Thymus (tissue), 14 donors: ENCODE measurements at places on chromosomes 1 and 21. TPM values are rescaled to one million over a fixed set of nuclear protein-coding genes. Genes with fewer than 3 reads are reported as not detected.

GRCh38 chr1:177424744-177425143 lies 254.0 kb downstream of the BRINP2 start:
- no peaks in the 10 kb centered on the region for H3K4me1 ChIP-seq
- no peaks in the 10 kb centered on the region for H3K27me3 ChIP-seq
- H3K27ac ChIP-seq: no peak overlapping the region
- no peak overlapping the region for H3K4me3 ChIP-seq
- no peak for DNase-seq
- H3K36me3 ChIP-seq: no peaks in the 10 kb centered on the region

DNA sequence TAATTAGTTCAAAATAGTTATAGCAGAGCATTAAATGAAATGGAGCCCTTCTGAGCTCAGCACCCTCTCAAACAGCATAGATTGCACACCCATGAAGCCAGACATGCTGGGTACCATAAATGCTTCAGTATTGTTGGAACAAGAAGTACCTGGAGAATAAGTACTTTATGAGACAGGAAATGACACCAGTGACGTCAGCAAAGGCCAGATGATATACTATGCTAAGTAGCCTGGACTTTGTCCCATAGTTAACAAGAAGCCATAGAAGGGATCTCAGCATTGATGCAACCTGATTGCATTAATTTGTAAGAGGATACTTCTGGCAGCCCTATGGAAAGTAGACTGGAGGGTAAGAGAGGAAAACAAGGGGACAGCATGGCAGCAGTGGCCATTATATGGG lies 16.3 kb upstream of the GADD45A start:
- H3K4me3 ChIP-seq: no peak overlapping the region
- DNase-seq: no peak
- no peaks in the 10 kb centered on the region for H3K4me1 ChIP-seq
- H3K27me3 ChIP-seq: no peaks in the 10 kb centered on the region

GRCh38 chr1:105684714-105685113 lies 1371.8 kb upstream of the PRMT6 start:
- DNase-seq: no peak
- H3K36me3 ChIP-seq: no peaks in the 10 kb centered on the region
- H3K27ac ChIP-seq: no peak overlapping the region
- H3K4me1 ChIP-seq: no peaks in the 10 kb centered on the region

GRCh38 chr1:200866521-200866920 lies 6.3 kb upstream of the GPR25 start:
- H3K27ac ChIP-seq: no peak overlapping the region
- H3K36me3 ChIP-seq: no peaks in the 10 kb centered on the region
- peaks cover 24% of the 10 kb centered on the region for H3K27me3 ChIP-seq
- no peaks in the 10 kb centered on the region for H3K4me1 ChIP-seq
- DNase-seq: no peak

- H3K36me3 ChIP-seq: no peaks in the 10 kb centered on the region
- H3K4me1 ChIP-seq: no peaks in the 10 kb centered on the region
- no peaks in the 10 kb centered on the region for H3K27me3 ChIP-seq
- DNase-seq: no peak
Observed at GRCh38 chr1:86339014-86339812, 56.9 kb downstream of the ODF2L start.

DNA sequence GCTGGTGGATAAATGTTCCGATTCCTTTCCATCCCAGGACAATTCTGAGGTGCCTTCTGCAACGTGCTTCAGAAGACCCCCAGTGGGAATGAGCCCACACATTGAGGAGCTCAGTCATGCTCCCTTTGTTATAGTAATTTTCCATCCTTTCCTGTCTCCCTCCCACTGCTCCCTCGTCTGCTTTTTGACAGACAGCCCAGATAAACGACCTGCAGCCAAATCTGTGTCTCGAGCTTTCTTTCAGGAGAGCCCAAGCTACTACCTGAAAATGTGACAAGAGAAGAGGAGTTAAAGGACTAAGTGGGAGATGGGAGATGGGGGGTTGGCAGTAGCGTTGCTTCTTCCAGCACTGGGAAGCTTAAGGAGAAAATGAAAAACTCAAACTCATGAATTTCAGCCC lies 65.9 kb upstream of the LRRN2 start:
- no peaks in the 10 kb centered on the region for H3K36me3 ChIP-seq
- H3K4me3 ChIP-seq: no peak overlapping the region
- no peak overlapping the region for H3K27ac ChIP-seq
- DNase-seq: no peak
- H3K27me3 ChIP-seq: peaks cover 8% of the 10 kb centered on the region

DNA sequence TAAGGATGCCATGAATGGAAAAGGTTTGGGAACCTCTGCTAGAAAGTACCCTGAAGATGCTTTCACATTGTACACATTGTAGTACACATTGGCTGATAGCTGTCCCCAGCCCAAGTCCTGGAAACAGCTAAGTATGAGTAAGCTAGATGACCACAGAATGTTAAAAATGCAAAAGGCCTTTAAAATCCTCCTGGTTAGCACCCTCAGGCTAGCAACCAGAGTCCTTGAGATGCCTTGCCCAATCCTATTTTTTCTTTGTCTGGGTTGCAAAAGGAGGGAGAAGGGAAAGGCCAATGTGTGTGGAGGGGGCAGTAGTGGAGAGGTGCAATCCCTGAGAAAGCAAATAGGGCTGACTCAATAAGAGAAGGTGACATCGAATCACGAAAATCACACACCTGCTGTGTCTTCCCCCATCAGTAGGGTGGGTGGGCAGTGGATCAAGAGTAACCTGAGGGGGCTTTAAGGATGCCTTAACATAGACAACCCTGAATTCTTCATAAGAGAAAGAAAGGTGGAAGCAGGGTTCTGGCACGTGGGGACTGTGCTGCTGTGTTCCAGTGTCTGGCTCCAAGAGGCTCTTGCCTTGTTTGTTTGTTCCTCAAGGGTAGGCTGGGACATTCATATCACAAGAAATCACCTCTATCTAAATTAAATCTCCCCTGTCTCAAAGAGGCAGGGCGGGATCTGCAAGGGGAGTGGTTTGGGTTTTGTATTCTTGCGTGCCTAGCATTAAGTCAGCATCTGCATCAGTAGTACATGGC lies 266.2 kb upstream of the PLXNA2 start:
- no peaks in the 10 kb centered on the region for H3K27me3 ChIP-seq
- H3K27ac ChIP-seq: no peak overlapping the region
- H3K36me3 ChIP-seq: no peaks in the 10 kb centered on the region
- H3K4me1 ChIP-seq: no peaks in the 10 kb centered on the region

RSRP1 gene
- total RNA-seq: 126 TPM

DNA sequence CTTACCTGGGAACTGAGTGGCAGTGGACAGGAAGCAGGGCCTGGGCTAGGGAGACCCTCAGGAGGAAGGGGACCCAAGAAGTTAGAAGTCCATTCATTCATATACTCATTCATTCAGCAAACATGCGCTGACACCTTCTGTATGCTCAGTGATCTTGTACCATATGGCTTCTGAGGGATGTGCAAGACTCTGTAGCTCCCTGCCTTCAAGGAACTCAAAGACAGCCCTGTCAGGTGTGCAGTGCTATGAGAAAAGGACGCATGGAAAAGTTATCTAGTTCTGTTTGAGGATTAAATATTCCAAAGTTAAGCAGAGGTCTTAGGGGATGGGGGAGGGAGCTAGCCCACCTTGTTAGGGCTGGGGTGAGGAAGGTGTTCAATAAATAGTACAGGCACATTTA lies 12.5 kb downstream of the DMAP1 start:
- H3K4me3 ChIP-seq: no peak overlapping the region
- H3K4me1 ChIP-seq: peaks cover 4% of the 10 kb centered on the region
- H3K36me3 ChIP-seq: peaks cover 17% of the 10 kb centered on the region
- no peak for DNase-seq
- no peaks in the 10 kb centered on the region for H3K27me3 ChIP-seq

MMEL1 gene
- 0.33 TPM for total RNA-seq

RBM11 gene
- 0.90 TPM for total RNA-seq

DNA sequence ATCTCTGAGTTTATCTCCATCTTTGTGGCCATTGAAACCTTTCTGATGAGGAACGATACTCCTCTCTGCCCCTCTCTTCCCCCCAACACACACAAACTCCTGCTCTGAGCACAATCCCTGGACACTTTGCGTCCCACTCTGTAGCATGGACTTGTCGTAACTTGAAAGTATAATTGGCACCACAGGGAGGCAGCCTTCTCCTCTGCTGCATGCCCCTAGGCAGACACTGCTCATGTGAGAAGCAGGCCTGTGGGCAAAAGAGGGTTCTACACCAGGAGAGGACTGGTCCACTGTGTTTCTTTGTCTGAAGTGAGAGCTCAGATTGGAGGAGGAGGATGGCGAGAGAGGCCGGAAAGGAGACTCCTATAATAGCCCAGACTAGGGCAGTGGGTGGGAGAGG lies 3.8 kb upstream of the PARS2 start:
- peaks cover 10% of the 10 kb centered on the region for H3K4me1 ChIP-seq
- no peak overlapping the region for H3K27ac ChIP-seq
- H3K4me3 ChIP-seq: no peak overlapping the region
- no peak for DNase-seq
- H3K36me3 ChIP-seq: no peaks in the 10 kb centered on the region
- H3K27me3 ChIP-seq: no peaks in the 10 kb centered on the region

DNA sequence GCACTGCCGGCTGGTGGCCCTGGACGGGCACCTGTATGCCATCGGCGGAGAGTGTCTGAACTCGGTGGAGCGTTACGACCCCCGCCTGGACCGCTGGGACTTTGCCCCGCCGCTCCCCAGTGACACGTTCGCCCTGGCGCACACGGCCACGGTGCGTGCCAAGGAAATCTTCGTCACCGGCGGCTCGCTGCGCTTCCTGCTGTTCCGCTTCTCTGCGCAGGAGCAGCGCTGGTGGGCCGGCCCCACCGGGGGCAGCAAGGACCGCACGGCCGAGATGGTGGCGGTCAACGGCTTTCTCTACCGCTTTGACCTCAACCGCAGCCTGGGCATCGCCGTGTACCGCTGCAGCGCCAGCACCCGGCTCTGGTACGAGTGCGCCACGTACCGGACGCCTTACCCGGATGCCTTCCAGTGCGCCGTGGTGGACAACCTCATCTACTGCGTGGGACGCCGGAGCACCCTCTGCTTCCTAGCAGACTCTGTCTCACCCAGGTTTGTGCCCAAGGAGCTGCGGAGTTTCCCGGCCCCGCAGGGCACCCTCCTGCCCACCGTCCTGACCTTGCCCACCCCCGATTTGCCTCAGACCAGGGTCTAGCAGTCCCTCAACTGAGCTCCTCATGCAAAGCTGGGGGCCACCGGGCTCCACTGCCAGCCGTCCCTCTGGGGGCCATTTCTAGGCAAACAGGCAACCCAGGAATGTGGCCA lies 2.1 kb downstream of the KLHDC7A start:
- H3K4me1 ChIP-seq: no peaks in the 10 kb centered on the region
- H3K36me3 ChIP-seq: no peaks in the 10 kb centered on the region
- DNase-seq: no peak
- no peak overlapping the region for H3K4me3 ChIP-seq
- H3K27ac ChIP-seq: no peak overlapping the region
- H3K27me3 ChIP-seq: peaks cover 3% of the 10 kb centered on the region

LIPI gene
- total RNA-seq: not detected

DNA sequence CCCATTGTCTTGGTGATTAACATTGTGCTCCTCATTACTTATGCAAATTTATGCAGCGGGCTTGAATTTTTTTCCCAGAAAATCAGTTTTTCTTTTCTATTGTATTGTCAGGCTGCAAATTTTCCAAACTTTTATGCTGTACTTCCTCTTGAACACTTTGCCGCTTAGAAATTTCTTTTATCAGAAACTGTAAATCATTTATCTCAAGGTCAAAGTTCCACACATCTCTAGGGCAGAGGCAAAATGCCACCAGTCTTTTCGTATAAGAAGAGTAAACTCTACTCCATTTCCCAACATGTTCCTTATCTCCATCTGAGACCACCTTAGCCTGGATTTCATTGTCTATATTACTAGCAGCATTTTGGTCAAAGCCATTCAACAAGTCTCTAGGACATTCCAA lies 113.9 kb upstream of the OLFM3 start:
- DNase-seq: no peak
- H3K36me3 ChIP-seq: no peaks in the 10 kb centered on the region
- H3K4me1 ChIP-seq: no peaks in the 10 kb centered on the region
- H3K27ac ChIP-seq: no peak overlapping the region

GRCh38 chr1:159823406-159823805 lies 3.3 kb upstream of the SLAMF8 start:
- no peak overlapping the region for H3K27ac ChIP-seq
- DNase-seq: no peak
- no peaks in the 10 kb centered on the region for H3K36me3 ChIP-seq
- H3K4me3 ChIP-seq: no peak overlapping the region

DNA sequence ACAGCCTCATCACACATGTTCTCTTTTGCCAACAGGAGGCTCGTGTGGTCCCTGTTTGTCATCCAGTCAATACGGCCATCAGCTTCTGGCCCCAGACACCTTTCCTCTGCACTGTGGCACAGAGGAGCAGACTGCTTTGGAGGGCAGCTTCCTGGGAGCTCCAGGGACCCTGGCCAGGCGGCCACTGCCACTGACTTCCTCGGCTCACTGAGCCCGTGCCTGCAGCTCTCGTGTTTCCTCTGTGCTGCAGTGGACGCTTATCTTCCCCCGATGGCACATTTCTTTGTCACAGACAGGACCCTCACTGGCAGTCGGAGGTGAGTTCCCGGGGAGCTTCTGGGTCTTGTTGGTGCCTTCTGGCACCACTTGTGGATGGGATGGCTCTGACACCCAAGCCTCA lies 67.0 kb upstream of the DIRAS3 start:
- H3K4me1 ChIP-seq: no peaks in the 10 kb centered on the region
- H3K36me3 ChIP-seq: no peaks in the 10 kb centered on the region
- DNase-seq: no peak

DNA sequence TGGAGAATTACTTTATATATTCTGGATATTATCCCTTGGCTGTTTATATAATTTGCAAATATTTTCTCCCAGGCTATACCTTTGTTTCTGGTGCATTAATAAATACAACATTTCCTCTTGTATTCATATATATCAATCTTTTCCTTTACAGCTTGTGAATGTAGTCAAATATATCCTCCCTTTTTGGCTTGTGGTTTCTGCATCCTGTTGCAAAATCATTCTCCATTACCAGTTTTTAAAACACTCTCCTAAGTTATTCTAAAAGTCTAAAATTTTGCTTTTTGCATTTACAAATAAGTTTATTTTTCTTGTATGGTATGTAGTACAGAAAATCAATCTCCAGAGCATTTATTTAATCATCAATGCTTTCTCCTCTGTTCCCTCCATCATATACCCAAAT lies 909.4 kb downstream of the ADGRL2 start:
- no peak overlapping the region for H3K4me3 ChIP-seq
- DNase-seq: no peak
- no peaks in the 10 kb centered on the region for H3K36me3 ChIP-seq
- no peaks in the 10 kb centered on the region for H3K4me1 ChIP-seq
- no peaks in the 10 kb centered on the region for H3K27me3 ChIP-seq
- H3K27ac ChIP-seq: no peak overlapping the region

- DNase-seq: no peak
- no peak overlapping the region for H3K27ac ChIP-seq
- no peak overlapping the region for H3K4me3 ChIP-seq
- H3K36me3 ChIP-seq: no peaks in the 10 kb centered on the region
- H3K4me1 ChIP-seq: no peaks in the 10 kb centered on the region
- H3K27me3 ChIP-seq: no peaks in the 10 kb centered on the region
Observed at GRCh38 chr1:186738926-186739325, 58.7 kb upstream of the PTGS2 start.

OXCT2 gene
- total RNA-seq: 2.6 TPM

GRCh38 chr1:157471531-157471930 lies 80.8 kb downstream of the FCRL5 start:
- H3K4me3 ChIP-seq: no peak overlapping the region
- H3K27me3 ChIP-seq: no peaks in the 10 kb centered on the region
- no peaks in the 10 kb centered on the region for H3K4me1 ChIP-seq
- no peak for DNase-seq
- no peaks in the 10 kb centered on the region for H3K36me3 ChIP-seq

PLXNA2 gene
- 1.9 TPM for total RNA-seq

GRCh38 chr1:210237981-210238380 lies 5.4 kb downstream of the SERTAD4 start:
- peaks cover 22% of the 10 kb centered on the region for H3K4me1 ChIP-seq
- DNase-seq: no peak
- H3K27me3 ChIP-seq: peaks cover 4% of the 10 kb centered on the region
- no peak overlapping the region for H3K27ac ChIP-seq
- no peak overlapping the region for H3K4me3 ChIP-seq
